KBM-7 (cell line): ENCODE measurements at places on chromosomes 5 and 9.

GRCh38 chr9:136754626-136755301, 3.3 kb downstream of the LCN8 start:
- no peak for DNase-seq

GRCh38 chr5:167071981-167072610, 1219.3 kb upstream of the WWC1 start:
- DNase-seq, result no peak

DNA sequence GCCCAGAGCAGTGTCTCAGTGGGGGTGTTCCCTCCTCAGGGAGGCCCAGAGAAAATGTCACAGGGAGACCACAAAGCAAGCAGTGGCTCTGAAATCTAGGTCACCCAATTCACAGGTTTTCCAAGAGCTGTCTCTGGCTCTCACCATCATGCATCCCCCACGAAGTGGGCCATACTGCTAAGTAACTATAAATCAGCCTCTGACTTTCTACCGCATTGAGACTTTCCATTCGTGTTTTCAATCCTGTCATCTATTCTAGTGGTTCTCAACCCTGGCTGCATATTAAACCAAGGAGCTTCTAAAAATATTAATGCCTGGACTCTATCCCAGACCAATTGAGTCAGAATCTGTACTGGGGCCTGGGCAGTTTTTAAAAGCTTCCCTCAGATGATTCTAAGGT, 2.0 kb upstream of the C1QTNF3 start:
- no peak for DNase-seq

DNA sequence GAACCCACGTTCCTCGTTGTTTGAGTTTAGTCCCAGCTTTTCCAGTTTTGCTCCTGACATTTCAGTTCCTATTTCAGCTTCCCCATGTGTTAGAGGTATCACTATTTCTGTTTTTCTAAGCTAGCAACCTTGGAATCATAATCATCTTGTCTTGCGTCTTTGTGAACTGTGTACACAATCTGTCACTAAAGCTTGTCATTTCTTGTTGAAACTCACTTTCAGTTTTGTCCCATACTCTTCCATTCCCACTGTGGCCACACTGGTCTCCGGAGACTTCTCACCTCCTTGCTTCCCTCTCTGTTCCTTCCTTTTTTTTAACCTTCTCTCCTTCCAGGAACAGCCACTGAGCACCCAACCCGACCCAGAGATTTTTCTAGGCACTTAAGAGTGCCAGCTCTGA, 36.9 kb downstream of the TGFBR1 start:
- no peak for DNase-seq

DNA sequence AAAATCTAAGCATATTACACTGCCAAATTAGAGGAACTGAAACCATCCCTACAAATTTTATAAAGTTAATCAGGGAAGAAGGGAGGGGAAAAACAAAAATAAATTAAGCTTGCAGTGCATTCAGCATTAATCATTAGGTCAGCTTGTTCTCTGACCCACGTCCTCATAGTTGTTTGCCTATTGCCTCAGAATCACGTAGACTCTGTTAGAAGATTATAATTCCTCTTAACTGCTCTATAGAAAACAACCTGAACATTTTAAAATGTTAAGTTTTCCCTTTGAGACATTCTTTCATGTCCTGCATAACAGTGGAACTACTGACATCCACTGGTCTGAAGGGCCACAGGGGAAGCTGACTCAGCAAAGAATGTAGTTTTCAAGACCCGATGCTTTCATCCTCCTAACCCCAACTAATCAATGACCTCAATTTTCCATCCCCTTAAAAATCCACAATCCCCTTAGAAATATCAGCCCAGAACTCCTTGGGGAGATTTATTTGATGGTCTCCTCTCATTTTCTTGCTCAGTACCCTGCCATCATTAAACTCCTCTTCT, 112.4 kb downstream of the FBXO4 start:
- DNase-seq, result no peak

DNA sequence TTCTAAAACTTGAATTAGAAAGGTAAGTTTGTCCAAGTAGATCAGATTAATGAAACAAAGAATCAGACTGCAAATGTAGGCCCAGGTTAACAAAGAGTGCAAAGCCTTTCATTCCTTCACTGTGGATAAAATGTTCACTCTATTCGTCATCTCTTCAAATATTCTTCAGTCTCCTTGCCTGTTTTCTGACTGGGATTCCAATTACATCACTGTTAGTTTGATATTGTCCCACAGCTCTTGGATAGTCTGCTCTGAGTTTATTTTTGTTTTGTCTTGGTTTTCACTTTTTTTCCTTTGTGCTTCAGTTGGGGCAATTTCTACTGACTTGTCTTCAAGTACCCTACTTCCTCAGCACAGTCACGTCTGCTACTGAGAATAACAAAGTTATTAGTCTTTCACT, 38.5 kb upstream of the GZMA start:
- DNase-seq, result no peak

GRCh38 chr5:58849921-58850667, 267.2 kb downstream of the RAB3C start:
- DNase-seq, result peak; percentile 73
